ENCODE measurements at places on chromosomes 1 and 21. TPM values are rescaled to one million over a fixed set of nuclear protein-coding genes. Genes with fewer than 3 reads are reported as not detected.

The CD53 gene
- 0.29 TPM for total RNA-seq

The TDRKH gene
- total RNA-seq = 1.1 TPM

The CATSPERE gene
- total RNA-seq = 1.8 TPM

The RIMKLA gene
- not detected for total RNA-seq

The SPATA45 gene
- total RNA-seq = not detected

The PTTG1IP gene
- total RNA-seq = 480 TPM

The TNFRSF8 gene
- under 0.01 TPM for total RNA-seq

The RAB4A gene
- 20.0 TPM for total RNA-seq

The NTMT2 gene
- total RNA-seq = not detected

The RC3H1 gene
- 29.8 TPM for total RNA-seq

The FCN3 gene
- total RNA-seq = not detected

The SYCP1 gene
- not detected for total RNA-seq

The RORC gene
- total RNA-seq = not detected

The OPRD1 gene
- not detected for total RNA-seq

Data from osteoblast (primary cell).